ENCODE measurements at places on chromosomes 1 and 21. TPM values are rescaled to one million over a fixed set of nuclear protein-coding genes. Genes with fewer than 3 reads are reported as not detected.

Gene CLIC6
- not detected for total RNA-seq

Gene HMGN2
- 138 TPM for total RNA-seq

Gene RIPK4
- total RNA-seq: 0.28 TPM

Gene HSD3B1
- not detected for total RNA-seq

Gene HSPB7
- total RNA-seq: 5.9 TPM

Gene KMO
- not detected for total RNA-seq

Gene TFF2
- total RNA-seq: not detected

Gene HRNR
- total RNA-seq: not detected

Gene AADACL3
- total RNA-seq: not detected

Gene TLCD4
- total RNA-seq: 0.30 TPM

Gene TXNDC12
- total RNA-seq: 63.2 TPM

Gene CTNNBIP1
- 33.9 TPM for total RNA-seq

Gene NAXE
- total RNA-seq: 51.7 TPM

Gene CSMD2
- 10.9 TPM for total RNA-seq

Gene CREG1
- 48.6 TPM for total RNA-seq
